BE2C (cell line): ENCODE measurements at places on chromosomes 5 and 9.
A peak's percentile ranks its signal among the peaks of the same experiment; 100 is the strongest.

GRCh38 chr5:83472508-83473345 lies 1.2 kb downstream of the VCAN start:
- peak; percentile 66 for DNase-seq

GRCh38 chr5:56900858-56901578 lies 8.4 kb upstream of the SETD9 start:
- DNase-seq: peak; percentile 23

GRCh38 chr9:61671276-61671973 lies 481.6 kb downstream of the SPATA31A7 start:
- no peak for DNase-seq

- no peak for DNase-seq
These were observed 6.2 kb upstream of the TPM2 start for GRCh38 chr9:35695943-35696401.

DNA sequence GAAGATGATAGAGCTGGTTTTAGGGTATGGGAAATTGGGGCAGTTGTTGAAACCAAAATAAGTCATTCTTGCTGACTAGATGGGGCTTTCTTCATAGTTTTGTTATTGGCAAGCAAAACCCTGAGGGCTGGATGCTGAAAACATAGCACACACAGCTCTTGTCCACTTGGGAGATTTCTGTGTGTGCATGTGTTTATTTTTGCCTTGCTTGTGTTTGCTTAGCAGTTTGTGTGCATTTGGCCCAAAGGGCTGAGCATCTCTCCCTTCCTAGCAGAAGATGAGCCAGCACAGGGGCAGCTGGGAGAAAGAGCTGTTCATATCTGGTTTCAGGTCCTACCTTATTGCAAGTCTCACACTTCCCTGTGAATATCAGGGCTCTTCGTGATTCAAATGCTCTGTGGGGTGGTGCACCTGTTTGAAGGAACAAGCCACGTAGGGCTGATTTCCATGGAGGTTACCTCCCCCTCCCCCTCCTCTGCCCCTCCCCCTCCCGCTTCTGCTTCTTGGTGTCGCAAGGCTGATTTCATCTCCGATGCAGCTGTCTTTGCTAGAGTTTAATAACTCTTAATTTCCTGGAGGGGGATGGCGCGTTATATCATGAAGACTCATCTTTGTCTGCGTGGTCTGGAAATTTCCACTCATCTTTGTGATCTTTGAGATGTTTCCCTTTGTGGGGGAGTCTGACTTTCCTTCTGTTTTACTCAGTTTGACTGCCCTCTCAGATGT lies 296.5 kb downstream of the ARHGAP26 start:
- DNase-seq: no peak

DNA sequence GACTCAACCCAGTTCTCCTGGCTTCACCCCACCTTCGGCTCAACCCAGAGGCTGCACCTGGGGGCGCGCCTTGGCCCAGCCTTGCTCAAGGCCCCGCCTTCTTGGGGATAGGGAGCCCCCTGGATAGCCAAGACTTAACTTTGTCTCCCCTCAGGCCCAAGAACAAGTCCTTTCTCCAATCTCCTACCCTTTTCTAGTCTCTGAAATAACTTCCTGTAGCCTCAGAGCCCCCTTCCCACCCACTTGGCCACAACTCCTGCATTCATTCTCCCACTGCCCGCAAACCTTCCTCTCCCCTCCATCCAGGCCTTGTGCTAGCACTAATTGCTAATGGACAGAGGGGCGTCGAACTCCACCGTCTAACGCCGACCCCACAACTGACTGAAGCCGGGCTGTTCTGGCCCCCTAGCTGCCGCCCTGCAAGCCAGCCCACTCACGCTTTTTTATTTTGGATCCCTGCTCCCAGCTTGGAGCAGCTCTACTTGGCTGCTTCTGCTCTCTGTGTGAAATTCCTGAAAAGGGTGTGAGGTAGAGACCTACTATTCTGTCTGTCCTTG lies 579 bp upstream of the ASTN2 start:
- DNase-seq: peak; percentile 47

GRCh38 chr9:3906437-3907213 lies 380.8 kb upstream of the RFX3 start:
- DNase-seq: no peak

DNA sequence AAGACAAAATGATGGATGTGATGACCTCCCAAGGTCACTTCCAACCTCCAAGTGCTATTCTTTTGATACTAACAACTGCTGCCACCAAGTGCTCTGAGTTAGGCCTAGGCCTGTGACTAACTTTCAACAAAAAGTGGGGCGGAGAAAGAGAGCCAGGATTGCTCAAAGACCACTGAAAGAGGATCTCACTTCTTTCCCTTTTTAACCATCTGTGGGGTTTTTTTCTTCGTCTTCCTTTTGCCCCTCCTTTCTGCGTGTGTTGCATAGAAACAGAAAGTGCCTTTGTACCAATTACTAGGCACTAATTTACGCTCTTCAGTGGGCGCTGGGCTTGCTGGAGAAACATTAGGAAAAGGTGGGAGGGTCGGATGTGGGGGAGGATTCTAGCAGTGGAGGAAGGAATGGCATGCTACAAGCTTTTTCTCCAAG lies 8.0 kb downstream of the KLF9 start:
- no peak for DNase-seq

- no peak for DNase-seq
These were observed 92.2 kb downstream of the CDC42SE2 start for GRCh38 chr5:131355971-131356528.

DNA sequence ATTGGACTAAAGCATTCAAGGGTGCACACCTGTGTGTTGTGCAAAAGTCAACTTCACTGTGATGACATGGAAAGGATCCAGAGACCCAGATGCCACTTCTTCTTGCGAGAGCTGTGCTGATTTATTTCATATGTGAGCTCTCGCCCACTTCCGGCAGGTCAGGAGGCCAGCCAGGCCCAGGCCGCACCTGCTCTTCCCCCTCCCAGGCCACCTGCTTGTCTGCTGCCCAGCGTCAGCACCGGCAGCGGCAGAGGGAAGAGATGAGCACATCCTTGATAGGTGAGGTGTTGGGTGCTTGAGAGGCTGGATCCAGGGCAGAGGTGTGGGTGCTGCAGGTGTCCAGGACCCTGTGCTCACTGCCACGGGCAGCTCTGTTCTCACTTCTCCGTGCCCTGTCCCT lies 242.9 kb downstream of the FANCC start:
- DNase-seq: no peak

- DNase-seq: no peak
These were observed 589 bp downstream of the CKS2 start for GRCh38 chr9:89311346-89312221.

DNA sequence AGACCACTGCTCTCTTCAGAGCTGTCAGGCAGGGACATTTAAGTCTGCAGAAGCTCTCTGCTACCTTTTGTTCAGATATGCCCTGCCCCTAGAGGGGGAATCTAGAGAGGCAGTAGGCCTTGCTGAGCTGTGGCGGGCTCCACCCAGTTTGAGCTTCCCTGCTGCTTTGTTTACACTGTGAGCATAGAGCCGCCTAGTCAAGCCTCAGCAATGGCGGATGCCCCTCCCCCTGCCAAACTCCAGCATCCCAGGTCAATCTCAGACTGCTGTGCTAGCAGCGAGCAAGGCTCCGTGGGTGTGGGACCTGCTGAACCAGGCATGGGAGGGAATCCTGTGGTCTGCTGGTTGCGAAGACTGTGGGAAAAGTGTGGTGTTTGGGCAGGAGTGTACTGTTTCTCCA lies 59.9 kb downstream of the CAVIN4 start:
- peak; percentile 10 for DNase-seq

DNA sequence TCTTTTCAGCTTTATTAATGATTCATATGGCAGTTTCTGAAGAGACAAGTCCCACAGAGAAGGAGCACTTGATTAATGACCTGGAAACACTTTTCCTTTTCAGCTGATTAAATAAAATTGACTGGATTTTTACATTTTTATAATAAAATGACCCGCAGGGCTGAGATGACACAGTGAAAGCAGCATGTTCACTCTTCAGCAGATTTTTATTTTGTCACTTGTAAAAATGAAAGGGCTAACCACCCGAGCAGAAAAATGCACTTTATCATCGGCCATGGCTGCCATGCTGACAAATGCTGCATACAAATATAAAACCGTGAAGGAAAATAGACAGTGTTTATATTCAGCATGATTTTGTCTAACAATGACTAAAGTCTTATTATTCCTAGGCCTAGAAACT lies 321.6 kb upstream of the ITGA1 start:
- no peak for DNase-seq

DNA sequence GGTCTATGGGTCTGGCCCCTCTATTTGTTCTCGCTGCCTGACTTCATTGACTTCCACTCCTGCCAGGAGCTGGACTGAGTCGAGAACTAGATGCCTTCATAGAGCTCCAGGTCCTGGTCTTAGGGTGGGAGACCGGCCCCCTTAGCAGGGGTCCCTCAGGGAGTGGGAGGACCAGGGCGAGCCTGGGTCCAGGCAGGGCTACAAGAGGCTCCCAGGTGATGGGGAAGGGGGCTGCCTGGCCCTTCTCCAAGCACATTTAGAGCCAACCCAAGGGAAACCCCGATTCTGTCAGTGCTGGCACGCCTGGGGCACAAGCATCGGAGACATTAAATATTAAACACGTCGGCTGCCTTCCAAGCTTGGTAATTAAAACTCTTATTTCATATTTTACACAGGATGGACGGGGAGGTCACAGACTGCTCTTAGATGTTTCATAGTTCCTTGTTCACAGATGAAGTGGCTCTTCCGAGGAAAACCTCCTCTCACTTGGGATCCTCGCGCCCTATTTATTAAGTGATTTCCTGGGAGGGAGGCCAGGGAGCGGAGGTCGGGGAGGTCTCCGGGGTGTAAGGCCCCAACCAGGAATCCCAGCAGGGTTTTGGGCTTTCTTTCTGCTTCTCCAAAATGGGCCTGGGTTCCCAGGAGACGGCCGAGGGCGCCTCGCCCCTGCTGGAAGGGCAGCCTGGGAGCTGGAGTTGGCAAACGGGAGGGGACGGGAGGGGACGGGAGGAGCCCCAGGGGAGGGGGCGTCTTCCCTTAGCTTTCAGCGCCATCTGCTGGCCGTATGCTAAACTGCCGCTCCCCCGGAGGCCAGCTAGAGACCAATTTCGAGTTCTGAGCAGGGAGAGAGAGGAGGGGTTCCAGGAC lies 23.4 kb upstream of the ZBTB43 start:
- peak; percentile 88 for DNase-seq

DNA sequence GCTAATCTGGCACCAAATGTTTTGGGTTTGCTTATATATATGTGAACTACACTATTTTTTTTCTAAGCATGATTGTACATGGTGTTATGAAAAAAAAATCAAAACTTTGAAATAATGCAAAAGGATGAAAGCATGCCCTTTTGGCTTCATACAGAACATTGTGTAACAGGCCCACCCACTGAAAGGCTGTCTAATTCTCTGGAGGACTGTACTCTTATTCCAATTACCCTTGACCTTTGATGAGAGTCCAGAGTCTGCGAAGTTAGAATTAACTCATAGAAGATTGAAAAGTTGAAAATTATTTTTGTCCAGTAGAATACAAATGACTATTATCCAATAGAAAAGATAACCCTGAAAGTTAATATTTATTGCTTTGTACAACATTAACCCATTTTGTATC lies 117.4 kb downstream of the ADAMTS12 start:
- no peak for DNase-seq

DNA sequence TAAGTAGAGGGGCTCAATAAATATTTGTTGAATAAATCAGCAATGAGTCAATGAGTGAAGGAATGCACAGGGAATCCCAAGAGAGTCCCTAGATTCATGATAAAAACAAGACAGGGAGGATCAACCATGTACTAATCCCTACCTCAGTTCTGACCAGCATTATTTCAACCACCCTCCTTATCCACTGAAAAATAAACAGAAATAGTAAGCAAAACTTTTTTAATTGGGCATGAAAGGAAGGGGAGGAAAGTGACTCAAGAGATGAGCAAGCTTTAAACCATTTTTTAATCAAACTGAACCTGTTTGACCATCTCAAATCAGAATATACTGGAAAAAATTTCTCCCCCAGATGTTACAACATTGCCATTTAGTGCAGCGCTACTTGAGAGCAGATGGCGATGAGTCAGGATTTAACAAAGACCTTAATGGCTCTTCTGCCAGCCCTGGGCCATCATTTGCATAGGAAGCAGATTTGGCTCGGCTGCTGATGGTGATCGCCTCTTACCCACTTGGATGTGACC lies 194.8 kb upstream of the SLC30A5 start:
- no peak for DNase-seq

- DNase-seq: no peak
These were observed 3.6 kb downstream of the TTC23L start for GRCh38 chr5:34842554-34842953.

GRCh38 chr5:106906199-106906598 lies 764.5 kb downstream of the EFNA5 start:
- DNase-seq: no peak

GRCh38 chr5:9544502-9545135 lies 1.3 kb downstream of the SEMA5A start:
- DNase-seq: peak; percentile 84

DNA sequence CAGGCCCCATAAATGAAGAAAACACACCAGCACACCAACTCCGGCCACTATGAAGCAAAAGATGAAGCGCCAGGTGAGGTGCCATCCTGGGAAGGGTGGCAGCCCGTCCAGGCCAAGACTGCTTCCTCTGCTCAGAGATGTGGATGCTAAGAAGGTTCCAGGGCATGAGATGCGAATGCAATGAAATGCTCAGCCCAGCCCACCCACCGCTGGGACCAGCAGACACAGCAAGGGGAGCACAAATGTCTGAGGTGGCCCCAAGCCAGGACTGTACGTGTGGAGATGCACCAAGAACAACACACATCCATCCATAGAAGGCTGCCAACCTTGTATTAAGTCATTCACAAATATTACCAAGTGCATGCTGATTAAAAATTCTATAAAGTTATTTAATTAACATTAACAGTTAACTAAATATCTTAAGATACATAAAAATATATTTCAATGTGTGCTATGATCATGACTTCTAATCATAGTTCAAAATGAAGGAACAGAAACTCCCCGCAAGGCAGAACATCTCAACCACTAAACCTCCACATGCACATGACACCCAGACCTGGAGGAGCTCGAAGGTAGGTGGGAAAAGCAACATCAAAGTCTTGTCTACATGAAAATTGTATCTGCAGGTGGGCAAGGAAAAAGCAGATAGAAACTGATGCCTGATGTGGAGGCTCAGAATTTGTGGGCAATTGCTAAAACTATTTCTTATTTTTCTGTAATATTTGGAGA lies 43.7 kb downstream of the BICD2 start:
- no peak for DNase-seq

DNA sequence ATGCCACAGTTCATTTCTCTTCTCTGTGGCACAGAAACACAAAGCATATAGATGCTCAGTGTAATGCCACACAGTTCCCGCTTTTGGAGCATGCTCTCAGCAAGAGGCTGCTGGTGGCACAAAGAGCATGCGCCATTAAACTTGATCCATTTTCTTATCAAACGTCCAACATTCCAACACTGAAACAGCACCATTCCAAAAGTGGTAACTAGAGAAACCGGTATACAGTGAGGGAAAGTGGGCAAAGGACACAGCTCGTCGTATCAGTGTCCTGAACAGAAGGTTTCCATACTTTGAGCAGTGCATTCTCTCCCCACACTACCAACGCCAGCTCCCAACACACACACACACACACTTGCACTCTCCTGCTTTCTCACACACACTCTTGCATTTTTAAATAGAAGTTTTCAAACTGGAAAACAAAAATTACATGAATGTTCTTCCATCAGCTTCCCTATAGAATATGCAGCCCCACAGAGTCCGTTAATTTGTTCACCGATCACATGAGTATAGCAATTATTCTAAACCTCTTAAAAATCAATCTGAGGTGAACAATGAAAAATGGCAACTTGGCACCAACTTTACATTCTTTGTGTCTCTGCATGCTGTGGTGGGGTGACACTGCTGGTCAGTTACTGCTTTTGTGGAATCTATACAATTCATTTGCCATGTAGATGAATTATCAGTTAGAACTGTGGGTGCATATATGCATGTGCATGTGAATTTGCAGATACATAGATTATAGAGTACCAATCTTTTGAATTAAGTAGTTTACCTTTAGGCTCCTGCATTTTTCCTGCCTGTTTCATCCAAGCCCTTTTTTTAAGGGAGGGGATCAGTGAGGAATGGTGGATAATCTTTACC lies 5.7 kb downstream of the NFIB start:
- DNase-seq: no peak
